ENCODE measurements at places on chromosomes 2 and 18. TPM values are rescaled to one million over a fixed set of nuclear protein-coding genes. Genes with fewer than 3 reads are reported as not detected.

REG3A gene
- total RNA-seq, result not detected

POTEC gene
- not detected for total RNA-seq

CCDC68 gene
- total RNA-seq, result 20.2 TPM

SPOPL gene
- 8.4 TPM for total RNA-seq

EPAS1 gene
- 119 TPM for total RNA-seq

DSG4 gene
- total RNA-seq, result not detected

CDH2 gene
- 21.9 TPM for total RNA-seq

PLCD4 gene
- total RNA-seq, result 9.3 TPM

UGT1A8 gene
- total RNA-seq, result not detected

Measured in epithelial cell of alveolus of lung (primary cell).